ENCODE measurements at places on chromosomes 11 and 22.

GRCh38 chr11:73980001-73980961, 2.4 kb downstream of the UCP2 start:
- DNase-seq: no peak

DNA sequence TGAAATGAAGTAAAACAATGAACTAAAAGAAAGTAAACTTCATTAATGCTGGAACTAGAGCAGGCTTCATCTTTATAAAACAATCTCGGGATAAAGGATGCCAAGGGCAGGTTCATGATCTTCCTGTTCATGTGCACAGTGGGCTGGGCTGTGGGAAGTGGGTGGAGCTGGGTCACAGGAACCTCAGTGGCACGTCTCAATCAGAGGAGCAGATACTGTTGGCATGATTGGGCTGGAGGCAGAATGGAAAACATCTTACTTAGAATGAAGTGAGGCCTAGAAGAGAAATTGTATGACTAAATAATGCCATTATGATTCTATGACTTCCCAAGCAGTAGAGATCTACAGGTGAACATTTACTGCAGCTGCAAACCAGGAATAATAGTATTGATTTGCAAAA, 45.4 kb upstream of the CALCB start:
- DNase-seq: no peak

DNA sequence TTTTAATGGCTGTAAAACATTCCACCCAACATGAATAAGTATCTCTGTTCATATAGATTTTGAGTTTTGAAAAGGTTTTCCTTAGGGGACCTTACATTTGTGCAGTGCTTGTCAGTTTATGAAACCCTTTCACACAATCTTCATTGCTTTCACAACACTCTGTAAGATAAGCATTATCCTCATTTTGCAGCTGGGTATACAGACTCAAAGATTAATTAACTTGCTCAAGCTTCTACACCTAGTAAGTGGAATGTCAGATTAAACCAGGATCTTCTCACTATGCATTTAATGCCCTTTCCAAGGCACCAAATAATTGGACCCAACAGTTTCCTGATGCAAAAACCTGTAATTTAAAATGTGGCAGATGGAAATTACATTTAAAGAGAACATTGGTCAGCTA, 11.6 kb upstream of the GAB2 start:
- no peak for DNase-seq

GRCh38 chr11:92931746-92932422, 37.6 kb upstream of the MTNR1B start:
- DNase-seq: no peak

- DNase-seq: no peak
These were observed 10.0 kb downstream of the SLC37A2 start for GRCh38 chr11:125072961-125073590.

- DNase-seq: no peak
These were observed 128.1 kb upstream of the SPON1 start for GRCh38 chr11:13834463-13834862.

DNA sequence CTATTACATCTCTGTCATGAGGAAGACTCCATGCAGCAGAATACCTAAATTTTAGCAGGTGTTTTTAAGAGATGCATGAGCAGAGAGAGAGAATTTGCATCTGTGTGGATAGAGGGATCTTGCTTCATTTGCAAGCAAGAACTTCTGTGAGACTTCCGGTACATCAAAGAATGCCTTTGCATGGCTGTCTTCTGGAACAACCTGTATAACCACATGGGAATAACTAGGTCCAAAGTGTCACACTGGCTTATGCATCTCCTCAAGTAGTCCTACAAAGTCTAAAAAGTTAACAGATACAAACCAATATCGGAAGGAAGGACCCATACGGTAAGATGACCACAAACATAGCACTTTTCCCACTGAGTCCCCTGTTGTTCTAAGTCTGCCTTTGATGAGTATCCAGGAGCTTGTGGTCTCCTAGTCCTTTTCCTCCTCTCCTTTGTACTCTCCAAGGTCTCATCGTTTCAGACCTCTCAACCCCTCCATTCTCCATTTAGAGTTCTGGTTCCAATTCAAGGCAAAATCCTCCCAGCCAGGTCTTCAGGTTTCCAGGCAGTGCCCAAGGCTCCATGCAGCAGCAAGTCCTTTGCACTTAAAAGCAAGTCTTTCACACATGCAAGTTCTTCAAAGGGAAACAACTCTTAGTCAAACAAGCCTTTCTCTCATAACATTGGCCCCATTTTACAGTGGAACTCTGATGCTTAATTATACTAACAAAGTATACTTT, 581.7 kb upstream of the ARHGAP42 start:
- no peak for DNase-seq
